T-helper 2 cell (primary cell): ENCODE measurements at places on chromosomes 6 and 20.

DNA sequence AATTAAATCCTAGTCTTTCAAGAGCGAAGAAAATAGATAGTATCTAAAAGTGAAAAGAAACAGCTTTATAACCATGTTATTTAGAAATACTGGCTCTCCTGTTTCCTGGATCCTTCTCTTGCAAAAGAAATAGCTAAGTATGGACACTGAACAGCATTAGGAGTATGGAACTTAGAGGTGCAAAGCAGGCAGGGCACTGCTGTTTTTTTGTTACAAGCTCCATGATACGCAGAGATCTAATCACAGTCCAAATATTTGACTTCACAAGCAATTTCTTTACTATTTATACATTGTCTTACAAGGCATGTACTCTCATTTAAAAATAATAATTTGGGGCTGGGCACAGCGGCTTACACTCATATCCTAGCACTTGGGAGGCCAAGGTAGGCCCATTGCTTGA is 7.6 kb downstream of the TRPC4AP start:
- no peak for DNase-seq

- DNase-seq = no peak
Observed at GRCh38 chr6:10886691-10887502, at the start of gene SYCP2L. Gene SYCP2L, plus strand, starts transcription at chr6:10887052. Its CDS starts 75 bp downstream, at chr6:10887127.

DNA sequence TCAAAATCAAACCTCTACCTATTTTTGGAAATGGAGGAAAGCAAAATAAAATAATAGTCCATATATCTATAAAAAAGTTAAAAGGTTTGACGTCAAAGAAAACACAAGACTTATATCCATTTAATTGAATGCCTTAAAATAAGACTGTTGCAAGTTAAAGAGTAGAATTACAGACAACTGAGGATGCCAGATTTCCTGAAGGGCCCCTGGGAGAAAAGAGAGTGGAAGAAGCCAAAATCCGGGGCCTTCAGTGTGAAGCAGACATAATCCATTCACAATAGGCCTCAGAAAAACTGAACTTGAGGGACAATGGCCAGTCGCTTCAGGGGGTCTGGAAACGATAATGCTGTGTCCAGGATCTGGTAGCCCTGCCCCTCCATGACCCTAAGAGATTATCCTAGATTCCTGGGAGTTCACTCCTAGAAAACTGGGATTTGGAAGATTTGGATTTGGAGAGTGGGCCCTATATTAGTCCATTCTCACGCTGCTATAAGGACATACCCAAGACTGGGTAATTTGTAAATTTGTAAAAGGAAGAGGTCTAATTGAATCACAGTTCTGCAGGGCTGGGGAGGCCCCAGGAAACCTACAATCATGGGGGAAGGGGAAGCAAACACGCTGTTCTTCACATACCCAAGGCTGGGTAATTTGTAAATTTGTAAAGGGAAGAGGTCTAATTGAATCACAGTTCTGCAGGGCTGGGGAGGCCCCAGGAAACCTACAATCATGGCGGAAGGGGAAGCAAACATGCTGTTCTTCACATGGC is 94.0 kb upstream of the SLC2A12 start:
- no peak for DNase-seq

DNA sequence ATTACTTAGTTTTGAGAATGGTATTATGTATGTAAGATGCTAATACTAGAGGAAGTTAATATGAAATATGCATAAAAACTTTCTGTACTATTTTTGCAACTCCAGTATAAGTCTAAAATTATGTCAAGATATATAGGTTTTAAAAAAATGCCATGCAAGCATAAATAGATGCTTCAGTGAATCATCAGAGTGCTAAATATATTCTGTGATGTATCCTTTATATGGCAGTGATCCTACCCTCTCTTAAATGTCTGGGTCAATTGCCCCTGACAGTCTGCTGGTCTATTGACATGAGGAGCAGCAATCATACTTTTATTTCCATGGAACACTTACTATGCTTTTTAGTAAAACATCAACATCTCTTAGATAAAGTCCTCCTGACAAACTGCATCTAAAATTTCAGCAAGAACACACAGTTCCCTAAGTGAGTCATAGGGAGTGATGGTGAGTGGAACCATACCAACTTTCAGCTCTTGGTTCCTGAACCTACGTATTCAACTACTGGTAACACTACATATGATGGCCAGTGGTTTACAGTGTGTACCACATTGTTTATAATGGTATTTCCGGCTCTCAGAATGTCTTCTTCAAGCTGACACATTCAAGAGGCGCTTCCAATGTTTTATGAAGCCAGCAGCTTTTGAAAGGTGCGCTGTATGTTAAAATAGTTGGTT is 928.7 kb upstream of the GJE1 start:
- no peak for DNase-seq

DNA sequence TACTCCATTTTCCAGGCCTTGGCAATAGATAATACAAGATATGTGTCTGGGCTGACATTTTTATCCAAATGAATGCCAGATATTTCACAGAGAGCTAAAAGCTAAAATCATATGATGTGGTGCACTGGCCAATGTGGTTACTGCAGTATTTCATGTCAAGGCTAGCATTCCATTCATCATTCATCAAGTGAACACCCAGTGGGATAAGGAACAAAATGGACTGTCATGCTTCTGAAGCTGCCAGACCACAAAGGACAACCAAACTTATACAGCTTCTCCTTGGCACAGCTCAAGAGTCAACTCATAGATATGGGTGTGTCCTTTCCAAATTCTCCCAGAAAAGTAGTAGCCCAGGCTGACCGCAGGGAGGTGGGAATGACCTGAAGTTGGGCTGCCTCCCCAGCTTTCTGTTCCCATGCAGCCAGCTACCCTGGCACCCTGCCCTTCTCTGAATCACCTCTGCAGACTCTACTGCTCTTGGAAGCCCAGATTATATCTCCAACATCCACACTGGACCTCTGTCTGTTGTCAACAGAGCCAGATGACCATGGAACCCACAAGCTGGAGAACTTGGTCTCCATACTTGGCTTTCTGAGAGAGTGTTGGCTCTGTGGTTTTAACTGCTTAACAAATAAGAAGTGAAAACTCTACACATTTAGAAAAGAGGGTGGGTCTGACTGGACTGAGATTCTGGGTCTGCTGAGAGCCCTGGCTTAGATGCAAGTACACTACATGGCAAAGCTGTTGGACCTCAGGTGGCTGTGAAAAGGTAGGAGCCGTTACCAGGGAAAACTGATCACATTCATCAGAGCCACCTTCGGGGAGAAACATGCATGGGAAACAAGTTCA is 122.8 kb downstream of the ALDH8A1 start:
- no peak for DNase-seq

DNA sequence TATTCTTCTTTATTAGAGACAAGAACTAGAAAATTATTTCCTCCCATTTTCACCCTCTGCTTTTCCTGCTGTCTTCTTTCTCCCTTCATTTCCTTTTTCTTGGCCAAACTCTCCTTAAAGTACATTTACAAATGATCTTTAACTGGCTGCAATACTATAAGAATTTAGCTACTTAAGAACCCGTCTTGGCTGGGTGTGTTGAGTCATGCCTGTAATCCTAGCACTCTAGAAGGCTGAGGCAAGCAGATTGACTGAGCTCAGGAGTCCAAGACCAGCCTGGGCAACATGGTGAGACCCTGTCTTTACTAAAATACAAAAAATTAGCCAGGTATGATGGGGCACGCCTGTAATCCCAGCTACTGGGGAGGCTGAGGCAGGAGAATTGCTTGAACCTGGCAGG is 39.3 kb upstream of the SRPK1 start:
- DNase-seq = no peak
